ENCODE measurements at places on chromosomes 7 and 10.

- DNase-seq = no peak
Observed at GRCh38 chr10:57638411-57638810, 629.3 kb downstream of the IPMK start.

DNA sequence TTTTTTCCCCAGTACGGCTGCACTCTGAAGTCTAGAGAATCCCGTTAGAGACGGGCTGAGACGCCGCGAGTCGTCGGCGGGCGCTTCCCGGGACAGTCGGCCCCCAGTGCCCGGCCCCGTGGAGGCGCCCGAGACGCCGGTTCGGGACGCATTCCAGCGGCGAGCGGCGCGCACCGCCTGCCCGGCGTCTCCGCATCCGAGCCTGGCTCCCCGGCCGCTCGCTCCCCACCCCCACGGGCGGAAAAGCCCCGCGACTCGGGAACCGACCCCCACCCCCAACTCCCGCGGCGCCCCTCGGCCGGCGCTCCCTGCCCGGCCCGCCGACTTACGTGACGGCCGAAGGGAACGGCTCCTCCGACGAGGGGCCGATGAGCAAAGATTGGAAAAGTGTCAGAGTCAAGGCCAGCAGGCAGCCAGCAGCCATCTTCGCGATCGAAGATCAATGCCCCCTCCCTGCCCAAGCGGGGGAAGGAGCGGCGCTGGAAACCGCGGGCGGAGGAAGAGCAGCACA lies 486 bp downstream of the CACNA2D1 start:
- DNase-seq = no peak

- DNase-seq = no peak
Observed at GRCh38 chr7:94838717-94839116, 68.7 kb upstream of the PPP1R9A start.

- DNase-seq = no peak
Observed at GRCh38 chr10:91239789-91240188, 19.3 kb downstream of the PCGF5 start.

DNA sequence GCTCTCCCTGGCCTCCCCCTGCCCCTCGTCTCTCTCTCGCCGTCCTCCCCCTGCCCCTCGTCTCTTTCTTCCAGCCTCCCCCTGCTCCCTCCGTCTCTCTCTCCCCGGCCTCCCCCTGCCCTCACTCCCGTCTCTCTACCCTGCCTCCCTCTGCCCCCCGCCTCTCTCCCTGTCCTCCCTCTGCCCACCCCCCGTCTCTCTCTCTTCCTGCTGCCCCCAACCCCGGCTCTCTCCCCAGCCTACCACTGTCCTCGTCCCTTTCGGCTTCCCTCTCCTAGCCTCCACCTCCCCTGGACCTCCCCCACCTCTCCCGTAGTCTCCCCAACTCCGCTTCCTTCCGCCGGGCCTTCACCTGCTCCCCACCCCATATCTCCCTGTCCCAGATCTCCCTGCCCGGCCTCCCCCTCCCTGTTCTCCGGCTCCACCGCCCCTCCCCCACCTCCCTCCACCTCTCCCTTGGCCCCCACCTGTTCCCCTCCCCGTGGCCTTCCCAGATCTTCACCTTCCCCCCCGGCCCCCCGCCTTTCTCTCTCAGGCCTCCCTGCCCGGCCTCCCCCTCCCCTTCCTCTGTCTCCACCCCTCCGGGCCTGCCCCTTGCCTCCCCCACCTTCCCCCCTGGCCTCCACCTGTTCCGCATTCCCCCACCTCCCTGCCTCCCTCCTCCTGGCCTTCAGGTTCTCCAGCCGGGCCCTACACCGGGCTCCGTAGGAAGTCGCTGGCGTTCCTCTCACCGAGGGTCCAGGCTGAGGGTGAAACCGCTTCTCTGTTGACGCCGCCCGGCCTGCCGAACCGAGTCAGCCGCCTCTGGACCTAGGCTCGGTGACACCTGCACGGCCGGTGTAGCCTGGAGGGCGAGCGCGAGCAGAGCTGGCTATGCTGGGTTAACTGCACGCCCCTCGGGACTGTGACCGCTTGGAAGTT lies 1.2 kb downstream of the GET4 start:
- DNase-seq = no peak
